Liver (tissue), 10 donors: ENCODE measurements at places on chromosomes 4 and X. TPM values are rescaled to one million over a fixed set of nuclear protein-coding genes. Genes with fewer than 3 reads are reported as not detected.

The LRRC66 gene
- total RNA-seq = 0.25 TPM

- no peak overlapping the region for H3K27ac ChIP-seq
- DNase-seq = no peak
- H3K27me3 ChIP-seq = no peaks in the 10 kb centered on the region
- peaks cover 4% of the 10 kb centered on the region for H3K36me3 ChIP-seq
- H3K4me1 ChIP-seq = no peaks in the 10 kb centered on the region
Observed at GRCh38 chrX:10089378-10089795, 67.4 kb upstream of the CLCN4 start.

DNA sequence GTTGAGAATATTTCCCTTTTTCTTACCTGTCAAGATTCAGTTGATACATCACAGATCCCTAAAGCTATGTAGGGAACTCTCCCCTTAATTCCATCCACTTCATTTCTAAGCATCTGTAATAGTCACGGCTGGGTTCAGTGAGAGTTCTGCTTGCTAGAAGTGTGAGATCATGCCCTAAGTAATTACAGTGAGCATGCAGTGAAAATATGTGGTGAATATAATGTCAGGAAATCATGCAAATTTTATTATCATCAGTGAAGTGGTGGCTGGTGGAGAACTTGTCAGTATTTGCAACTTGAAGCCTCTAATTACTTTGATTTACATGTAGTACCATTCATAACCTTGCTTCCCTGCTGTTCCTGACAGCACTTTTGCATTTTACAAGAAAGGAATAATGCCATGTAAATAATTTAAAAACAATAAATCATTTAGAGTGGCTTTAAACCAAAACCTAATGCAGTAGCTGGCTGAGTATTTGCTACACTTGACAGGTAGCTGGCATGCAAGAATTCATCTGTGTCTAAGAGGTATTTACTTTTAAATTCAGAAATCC, 28.3 kb upstream of the CFAP299 start:
- H3K4me1 ChIP-seq = no peaks in the 10 kb centered on the region
- no peaks in the 10 kb centered on the region for H3K36me3 ChIP-seq
- H3K27ac ChIP-seq = no peak overlapping the region
- DNase-seq = no peak

DNA sequence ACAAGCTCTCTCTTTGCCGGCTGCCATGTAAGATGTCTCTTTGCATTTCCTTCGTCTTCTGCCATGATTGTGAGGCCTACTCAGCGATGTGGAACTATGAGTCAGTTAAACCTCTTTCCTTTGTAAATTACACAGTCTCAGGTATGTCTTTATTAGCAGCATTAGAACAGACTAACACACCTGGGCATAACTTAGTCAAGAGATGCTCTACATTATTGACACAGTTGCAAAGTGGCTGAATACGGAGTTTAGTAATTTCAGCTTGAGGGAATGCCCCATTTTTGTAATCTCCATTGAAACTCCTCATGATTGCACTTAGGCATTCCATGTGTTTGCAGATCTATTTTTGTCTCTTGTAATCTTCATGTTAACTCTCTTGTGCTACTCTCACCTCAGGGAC, 299.5 kb upstream of the HAND2 start:
- H3K4me1 ChIP-seq = no peaks in the 10 kb centered on the region
- DNase-seq = no peak
